Natural killer cell treated with Interleukin-12 subunit alpha and Interleukin-12 subunit beta and Interleukin-15 and Interleukin-18, amount 100 ng/mL, for 72 hours (primary cell): ENCODE measurements at places on chromosomes 2 and 18. TPM values are rescaled to one million over a fixed set of nuclear protein-coding genes. Genes with fewer than 3 reads are reported as not detected.

MAP3K19 gene
- total RNA-seq, result not detected

DNA sequence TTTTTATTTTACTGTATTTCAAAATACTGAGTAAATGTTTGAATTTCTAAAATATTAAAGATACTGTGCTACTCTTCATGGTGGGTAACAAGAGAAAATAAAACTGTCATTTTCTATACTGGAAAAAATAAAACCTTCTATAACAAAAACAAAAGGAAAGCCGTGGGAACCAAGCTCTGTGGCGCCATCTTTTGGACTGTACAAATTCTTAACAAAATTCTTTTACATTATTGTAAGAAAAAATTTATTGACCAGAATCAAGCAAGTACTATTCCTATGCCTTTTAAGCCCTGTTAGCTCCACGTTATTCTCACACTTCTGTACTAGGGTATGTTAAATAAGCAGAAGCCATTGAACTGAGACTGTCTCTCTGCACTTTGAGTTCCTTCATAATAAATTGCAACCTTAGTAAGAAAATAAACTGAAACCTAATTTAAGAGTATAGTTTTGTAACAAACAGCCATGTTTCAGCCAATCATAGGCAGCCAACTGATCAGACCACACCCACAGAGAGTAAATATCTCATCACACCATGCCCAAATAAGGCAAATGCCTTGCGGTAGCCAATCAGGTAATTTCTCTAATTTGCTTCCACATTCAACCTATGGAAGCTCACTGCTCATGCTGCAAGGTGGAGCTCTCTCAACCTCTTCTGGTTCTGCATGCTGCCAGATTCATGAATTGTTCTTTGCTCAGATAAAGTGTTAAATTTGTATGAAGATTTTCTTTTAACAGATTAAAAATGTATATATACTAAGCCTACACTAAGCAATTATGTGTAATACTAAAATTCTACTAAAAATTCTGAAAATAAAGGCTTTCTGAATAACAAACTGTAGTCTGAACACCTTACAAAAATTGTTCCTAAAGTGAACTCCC lies 42.2 kb downstream of the HIBCH start:
- H3K27me3 ChIP-seq, result no peaks in the 10 kb centered on the region
- H3K27ac ChIP-seq, result no peak overlapping the region
- peaks cover 15% of the 10 kb centered on the region for H3K36me3 ChIP-seq
- no peak for DNase-seq

GALNT14 gene
- total RNA-seq, result 1.3 TPM

DNA sequence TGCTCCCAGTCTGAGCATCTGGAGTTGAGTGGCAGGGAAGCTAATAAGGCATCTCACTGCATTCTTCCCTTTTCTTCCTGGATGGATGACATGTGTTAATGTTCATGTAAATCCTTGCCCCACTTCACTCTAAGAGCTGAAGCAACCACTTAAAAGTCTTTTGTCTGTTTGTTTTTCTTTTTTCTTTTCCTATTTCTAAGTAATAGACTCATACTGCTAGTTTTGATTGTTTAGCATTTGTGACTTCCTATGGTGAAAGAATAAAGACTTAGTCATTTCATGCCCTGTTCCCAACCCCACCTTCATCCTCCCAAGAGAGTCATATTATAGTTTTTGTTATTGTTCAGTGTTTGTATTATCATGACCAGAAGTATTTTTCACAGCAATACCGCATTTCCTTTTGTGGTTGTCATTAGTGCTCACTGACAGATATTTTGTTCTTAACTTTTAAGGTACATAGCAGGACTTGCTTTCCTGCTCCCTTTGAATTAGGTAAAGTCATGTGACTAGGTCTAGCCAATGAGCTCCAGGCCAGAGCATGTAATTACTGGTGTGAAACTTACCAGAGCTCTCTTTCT lies 18.1 kb upstream of the SPP2 start:
- no peaks in the 10 kb centered on the region for H3K27me3 ChIP-seq
- peak overlapping the region; percentile 38 for H3K27ac ChIP-seq
- DNase-seq, result no peak
- H3K36me3 ChIP-seq, result peaks cover 26% of the 10 kb centered on the region

HJURP gene
- 35.6 TPM for total RNA-seq

- DNase-seq, result no peak
- no peaks in the 10 kb centered on the region for H3K36me3 ChIP-seq
- H3K27me3 ChIP-seq, result no peaks in the 10 kb centered on the region
- H3K27ac ChIP-seq, result no peak overlapping the region
- no peak overlapping the region for H3K4me3 ChIP-seq
Observed at GRCh38 chr2:1804865-1805264, 60.5 kb upstream of the PXDN start.

TRIP12 gene
- 350 TPM for total RNA-seq

GRCh38 chr18:59878644-59879043 lies 21.2 kb upstream of the PMAIP1 start:
- no peak overlapping the region for H3K27ac ChIP-seq
- no peak overlapping the region for H3K4me3 ChIP-seq
- peaks cover 30% of the 10 kb centered on the region for H3K4me1 ChIP-seq
- H3K27me3 ChIP-seq, result peaks cover 3% of the 10 kb centered on the region

DNA sequence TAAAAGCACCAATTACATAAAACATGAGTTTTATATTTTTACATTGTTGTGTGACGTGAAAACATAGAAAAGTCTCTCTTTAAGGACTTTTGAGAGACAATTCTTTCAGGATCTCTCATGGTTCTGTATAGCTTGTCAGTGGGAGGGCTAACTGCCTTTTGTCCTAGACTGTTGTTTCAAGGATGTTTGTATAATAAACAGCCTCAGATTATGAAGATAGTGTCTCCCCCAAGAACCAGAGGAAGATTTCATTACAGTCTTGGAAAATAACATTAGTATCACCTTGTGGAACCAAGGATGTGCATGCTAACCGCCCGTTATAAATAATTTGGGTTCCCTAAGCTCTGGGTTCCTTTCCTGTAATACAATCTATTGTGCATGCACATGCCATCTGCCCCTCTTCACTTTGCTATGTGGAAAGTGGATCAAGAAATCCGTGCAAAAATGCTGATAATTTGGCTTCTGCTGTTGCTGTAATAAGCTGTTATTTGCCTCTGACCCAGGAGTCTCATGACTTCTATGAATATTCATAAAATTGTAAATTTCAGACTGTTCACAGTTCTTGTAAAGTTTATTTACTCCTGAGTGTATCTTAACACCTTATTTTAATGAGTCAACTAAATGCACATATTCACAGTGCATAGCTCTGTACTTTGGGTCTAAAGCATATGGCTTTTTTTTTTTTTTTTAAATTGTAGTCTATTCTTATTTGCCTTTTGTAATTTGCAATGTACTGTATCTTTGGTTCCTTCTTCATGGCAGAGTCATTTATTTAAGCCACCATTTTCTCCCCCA lies 265.5 kb downstream of the PTH2R start:
- no peaks in the 10 kb centered on the region for H3K27me3 ChIP-seq
- H3K4me1 ChIP-seq, result no peaks in the 10 kb centered on the region
- DNase-seq, result no peak

SNED1 gene
- total RNA-seq, result 0.14 TPM

- no peak overlapping the region for H3K4me3 ChIP-seq
- peaks cover 8% of the 10 kb centered on the region for H3K4me1 ChIP-seq
- no peaks in the 10 kb centered on the region for H3K36me3 ChIP-seq
- no peak overlapping the region for H3K27ac ChIP-seq
- no peaks in the 10 kb centered on the region for H3K27me3 ChIP-seq
Observed at GRCh38 chr18:74708169-74708568, 110.5 kb downstream of the ZNF407 start.

CTAGE1 gene
- total RNA-seq, result not detected

- H3K4me3 ChIP-seq, result no peak overlapping the region
- no peak for DNase-seq
- no peaks in the 10 kb centered on the region for H3K4me1 ChIP-seq
- H3K36me3 ChIP-seq, result no peaks in the 10 kb centered on the region
- H3K27ac ChIP-seq, result no peak overlapping the region
Observed at GRCh38 chr2:63786471-63786870, 55.2 kb upstream of the UGP2 start.

ASB18 gene
- not detected for total RNA-seq

DNA sequence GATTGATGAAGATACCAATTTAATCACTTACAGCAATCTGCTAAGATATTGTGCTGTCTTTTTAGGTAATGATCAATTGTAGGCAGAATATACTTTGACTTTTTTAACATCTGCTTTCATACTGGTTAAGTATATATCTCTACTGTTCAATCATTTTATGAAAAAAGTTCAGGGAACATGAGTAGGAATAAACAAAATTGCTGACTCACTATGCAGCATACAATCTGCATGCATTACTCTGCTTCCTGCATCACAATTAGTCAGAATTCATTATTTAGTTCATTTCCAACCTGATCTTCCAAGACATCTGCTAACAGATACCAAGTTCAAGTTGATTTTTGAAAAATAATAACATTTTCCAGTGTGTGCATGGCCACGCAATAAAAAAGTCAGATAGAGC lies 1430.4 kb upstream of the LRRTM1 start:
- no peaks in the 10 kb centered on the region for H3K27me3 ChIP-seq
- no peak for DNase-seq
- H3K4me3 ChIP-seq, result no peak overlapping the region
- peaks cover 6% of the 10 kb centered on the region for H3K36me3 ChIP-seq
- H3K27ac ChIP-seq, result no peak overlapping the region

GRCh38 chr18:23871410-23871809 lies 143.1 kb upstream of the TTC39C start:
- DNase-seq, result peak; percentile 72
- no peaks in the 10 kb centered on the region for H3K36me3 ChIP-seq
- H3K27ac ChIP-seq, result peak overlapping the region; percentile 81
- H3K4me3 ChIP-seq, result peak overlapping the region; percentile 38
- H3K27me3 ChIP-seq, result peaks cover 1% of the 10 kb centered on the region

TTR gene
- total RNA-seq, result not detected

ANKRD62 gene
- total RNA-seq, result not detected

LYPD6B gene
- total RNA-seq, result not detected

TDRD15 gene
- 0.07 TPM for total RNA-seq

DNA sequence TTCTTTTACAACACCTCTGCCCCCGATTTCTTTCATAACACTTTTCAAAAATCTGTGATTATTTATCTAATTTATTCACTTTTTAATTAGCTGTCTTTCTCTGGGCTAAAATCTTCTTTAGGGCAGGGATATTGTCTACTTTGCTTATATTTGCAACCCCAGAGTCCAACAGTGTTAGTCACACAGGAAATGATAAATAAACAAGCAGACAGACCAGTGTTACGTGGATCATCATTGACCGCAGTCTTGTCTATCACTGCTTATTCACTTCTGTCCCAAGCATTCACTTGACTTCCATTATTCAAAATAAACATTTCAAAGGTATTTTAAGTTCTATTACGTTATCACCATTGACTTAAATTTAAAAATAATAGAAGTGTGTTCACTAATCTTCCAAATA lies 237.6 kb upstream of the UBE2E3 start:
- no peaks in the 10 kb centered on the region for H3K4me1 ChIP-seq
- no peak overlapping the region for H3K27ac ChIP-seq
- H3K27me3 ChIP-seq, result no peaks in the 10 kb centered on the region

TWIST2 gene
- not detected for total RNA-seq

HOXD13 gene
- total RNA-seq, result not detected

GRCh38 chr2:70091816-70092215 lies 4.5 kb downstream of the PCBP1 start:
- peaks cover 25% of the 10 kb centered on the region for H3K36me3 ChIP-seq
- peaks cover 45% of the 10 kb centered on the region for H3K4me1 ChIP-seq
- no peak for DNase-seq
- H3K27ac ChIP-seq, result peak overlapping the region; percentile 100
- H3K4me3 ChIP-seq, result peak overlapping the region; percentile 33
